ENCODE measurements at places on chromosomes 13 and 19.

DNA sequence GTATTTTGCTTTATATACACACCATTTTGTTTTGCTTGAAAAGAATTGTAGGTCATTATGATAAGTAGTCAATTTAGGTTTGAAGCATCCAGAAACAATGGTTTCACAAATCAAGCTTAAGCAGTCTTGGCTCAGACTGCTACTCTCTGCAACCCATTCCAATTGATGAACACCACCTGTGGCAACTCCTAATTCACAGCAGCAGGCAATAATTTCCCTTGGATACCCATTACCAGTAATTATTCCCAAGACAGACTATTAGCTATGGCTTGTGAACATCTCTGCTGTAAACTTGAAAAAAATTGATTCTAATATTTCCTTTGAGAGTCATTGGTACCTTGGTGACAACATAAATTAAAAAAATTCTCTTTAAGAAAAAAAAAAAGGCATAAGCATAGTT, 299.3 kb upstream of the SLITRK6 start:
- DNase-seq = no peak

DNA sequence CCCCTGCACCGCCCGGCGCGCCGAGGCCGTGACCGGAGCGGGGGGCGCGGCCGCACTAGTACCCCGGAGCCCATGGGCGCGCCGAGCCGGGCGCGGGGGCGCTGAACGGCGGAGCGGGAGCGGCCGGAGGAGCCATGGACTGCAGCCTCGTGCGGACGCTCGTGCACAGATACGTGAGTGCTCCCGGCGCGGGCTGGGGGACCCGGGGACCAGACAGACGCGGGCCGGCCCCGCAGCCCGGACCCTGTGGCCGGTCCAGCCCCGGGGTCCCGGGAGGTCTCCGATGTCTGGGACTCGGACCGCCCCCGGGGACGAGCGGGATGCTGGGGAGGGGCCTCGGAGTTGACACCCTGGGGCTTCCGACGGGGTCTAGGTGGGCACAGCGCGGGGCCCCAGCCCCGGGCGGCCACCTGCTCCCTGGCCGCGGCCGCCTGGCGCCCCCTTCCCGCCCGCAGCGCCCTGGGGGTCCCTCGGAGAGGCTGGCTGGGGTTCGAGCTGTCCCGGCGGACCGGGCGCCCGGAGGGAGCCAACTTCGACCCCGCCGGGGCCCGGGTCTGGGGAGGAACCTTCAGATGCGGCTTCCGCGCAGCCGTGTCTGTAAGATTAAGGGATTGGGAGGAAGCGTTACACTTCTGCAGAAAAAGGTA, 568 bp downstream of the ATP11A start:
- DNase-seq = peak; percentile 9

DNA sequence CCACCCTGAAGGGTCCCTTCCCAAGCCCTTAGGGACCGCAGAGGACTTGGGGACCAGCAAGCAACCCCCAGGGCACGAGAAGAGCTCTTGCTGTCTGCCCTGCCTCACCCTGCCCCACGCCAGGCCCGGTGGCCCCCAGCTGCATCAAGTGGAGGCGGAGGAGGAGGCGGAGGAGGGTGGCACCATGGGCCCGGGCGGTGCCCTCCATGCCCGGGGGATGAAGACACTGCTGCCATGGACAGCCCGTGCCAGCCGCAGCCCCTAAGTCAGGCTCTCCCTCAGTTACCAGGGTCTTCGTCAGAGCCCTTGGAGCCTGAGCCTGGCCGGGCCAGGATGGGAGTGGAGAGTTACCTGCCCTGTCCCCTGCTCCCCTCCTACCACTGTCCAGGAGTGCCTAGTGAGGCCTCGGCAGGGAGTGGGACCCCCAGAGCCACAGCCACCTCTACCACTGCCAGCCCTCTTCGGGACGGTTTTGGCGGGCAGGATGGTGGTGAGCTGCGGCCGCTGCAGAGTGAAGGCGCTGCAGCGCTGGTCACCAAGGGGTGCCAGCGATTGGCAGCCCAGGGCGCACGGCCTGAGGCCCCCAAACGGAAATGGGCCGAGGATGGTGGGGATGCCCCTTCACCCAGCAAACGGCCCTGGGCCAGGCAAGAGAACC, 1.5 kb downstream of the EGLN2 start:
- no peak for DNase-seq

GRCh38 chr13:82294226-82294625, 1588.0 kb downstream of the SLITRK1 start:
- DNase-seq = no peak

GRCh38 chr13:101059793-101060192, 356.5 kb downstream of the NALCN start:
- no peak for DNase-seq

GRCh38 chr13:35760735-35761281, 284.3 kb upstream of the MAB21L1 start:
- no peak for DNase-seq

DNA sequence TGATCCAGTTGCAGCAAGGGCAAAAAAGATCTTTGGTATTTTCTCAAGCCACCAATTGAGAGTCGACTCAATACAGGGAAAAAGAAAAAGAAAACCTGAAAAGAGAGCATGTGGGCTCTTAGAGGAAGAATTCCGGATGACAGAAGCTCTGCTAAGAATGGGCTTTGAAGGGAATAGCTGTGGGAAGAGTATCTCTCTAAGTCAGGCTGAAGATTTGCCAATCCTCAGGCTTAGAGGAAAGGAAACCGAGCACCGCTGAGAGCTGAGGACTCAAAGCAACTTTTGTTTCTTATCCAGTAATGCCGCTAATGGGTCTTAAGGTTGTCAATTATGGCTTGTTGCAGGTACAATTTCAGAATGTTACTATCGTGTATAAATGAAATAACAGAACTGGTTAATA, 166.4 kb downstream of the EFNB2 start:
- DNase-seq = no peak

- peak; percentile 72 for DNase-seq
Measured at GRCh38 chr19:45423589-45424190, at the start of gene ERCC1. ERCC1 (minus strand) TSS chr19:45423917; CDS start chr19:45423374, 543 bp downstream.

GRCh38 chr13:31920727-31921100, 110.9 kb upstream of the FRY start:
- no peak for DNase-seq

GRCh38 chr13:97497400-97497799, 63.4 kb downstream of the RAP2A start:
- DNase-seq = no peak

GRCh38 chr13:49307365-49307764, 59.6 kb downstream of the CDADC1 start:
- DNase-seq = no peak

DNA sequence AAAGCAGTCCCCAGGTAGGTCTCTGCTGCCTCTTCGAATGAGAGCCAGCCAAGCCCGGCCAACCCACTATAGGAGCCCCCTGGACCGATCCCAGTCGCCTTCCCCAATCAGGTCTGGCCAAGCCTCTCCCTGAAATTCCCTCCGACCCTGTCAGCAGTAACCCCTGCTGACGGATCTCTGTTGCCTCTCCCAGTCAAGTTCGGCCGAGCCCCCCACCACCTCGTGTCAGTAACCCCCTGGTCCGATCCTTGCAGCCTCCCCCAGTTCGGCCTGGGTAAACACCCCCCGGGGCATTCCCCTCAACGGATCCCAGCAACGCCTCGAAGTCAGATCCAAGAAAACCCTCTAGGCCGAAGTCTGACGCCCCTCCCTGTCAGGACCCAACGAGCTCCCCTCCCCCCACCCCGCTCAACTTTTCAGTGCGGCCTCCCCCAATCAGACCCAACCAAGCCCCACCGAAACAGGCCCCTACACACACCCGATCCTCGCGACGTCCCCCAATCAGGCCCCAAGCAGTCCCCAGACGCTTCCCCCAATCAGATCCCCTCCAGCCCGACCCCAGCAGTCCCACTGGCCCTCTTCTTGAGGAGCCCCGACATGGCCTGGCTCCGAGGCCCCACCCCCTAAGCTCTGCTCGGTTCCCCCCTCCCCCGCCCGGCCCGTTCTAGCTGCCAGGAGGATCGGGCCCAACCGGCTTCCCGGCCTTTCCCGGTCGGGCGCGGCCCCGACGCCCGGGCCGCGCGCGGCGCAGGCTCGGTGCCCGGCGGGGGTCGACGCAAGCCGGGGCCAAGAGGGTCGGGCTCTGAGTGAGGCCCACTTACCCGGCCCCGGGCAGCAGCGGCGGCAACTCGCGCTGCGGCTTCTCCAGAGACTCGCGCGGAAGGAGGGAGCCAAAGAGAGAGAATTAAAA, 1.8 kb downstream of the TNPO2 start:
- DNase-seq = no peak

- no peak for DNase-seq
Measured at GRCh38 chr19:6969490-6969889, 51.7 kb downstream of the MBD3L2B start.

- DNase-seq = no peak
Measured at GRCh38 chr19:32464279-32464678, 58.7 kb downstream of the DPY19L3 start.

DNA sequence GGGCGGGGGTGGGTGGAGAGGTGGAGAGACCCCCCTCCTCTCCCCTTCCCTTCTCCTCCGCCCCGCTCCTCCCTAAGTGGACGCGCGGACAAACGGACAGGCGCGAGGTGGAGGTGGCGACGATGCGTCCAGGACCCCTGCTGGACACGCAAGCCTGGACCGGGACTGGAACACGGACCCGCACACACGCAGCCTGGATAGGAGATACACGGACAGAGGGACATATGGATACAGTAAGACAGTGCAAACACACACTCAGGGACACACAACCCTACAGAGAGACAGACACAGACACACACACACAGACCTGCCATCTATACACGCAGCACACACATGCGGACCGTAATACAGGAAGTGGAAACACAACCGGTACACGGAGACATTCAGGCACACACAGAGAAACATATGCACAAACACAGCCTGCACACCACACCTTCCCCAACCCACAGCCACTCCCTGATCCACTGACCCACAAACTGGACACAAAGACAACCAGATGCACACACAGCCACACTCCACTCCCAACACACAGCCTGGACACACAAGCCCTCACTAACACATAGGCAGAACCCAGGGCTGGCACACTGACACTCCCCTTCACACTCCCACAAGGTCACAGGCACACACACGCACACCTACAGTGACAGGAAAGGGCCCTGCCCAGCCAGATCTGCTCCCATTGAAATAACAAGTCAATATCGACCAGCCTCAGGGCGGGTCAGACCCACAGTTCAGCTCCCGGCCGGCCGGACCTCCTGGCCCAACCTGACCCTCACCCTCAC, 696 bp upstream of the ERFL start:
- DNase-seq = no peak

DNA sequence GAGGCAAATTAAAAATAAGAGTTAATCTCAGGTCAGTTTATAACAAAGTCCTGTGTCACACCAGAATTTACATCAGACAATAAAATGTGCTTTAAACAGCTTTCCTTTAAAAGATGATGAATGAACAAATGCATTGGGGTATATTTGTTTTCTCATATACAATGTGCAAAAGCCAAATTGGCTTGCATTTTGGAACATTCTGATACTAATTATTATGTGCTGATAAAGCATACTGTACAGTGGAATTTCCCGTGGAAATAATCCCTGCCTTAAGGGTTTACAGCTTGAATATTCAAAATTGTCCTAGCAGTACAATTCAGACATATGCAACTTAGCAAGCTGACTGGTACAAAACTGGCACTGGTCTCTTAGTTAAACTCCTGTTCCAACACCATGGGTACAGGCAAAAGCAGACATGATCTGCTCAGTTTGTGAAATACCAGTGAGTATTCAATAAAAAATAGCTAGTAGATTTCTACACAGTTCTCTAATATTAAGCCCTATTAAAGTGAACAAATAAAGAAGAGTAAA, 373.4 kb downstream of the SLITRK1 start:
- DNase-seq = no peak

GRCh38 chr13:75038393-75039113, 443.4 kb downstream of the TBC1D4 start:
- DNase-seq = no peak

- no peak for DNase-seq
Measured at GRCh38 chr13:42625611-42626010, 51.7 kb downstream of the TNFSF11 start.

GRCh38 chr19:33468361-33469170, 53.0 kb downstream of the PEPD start:
- no peak for DNase-seq

DNA sequence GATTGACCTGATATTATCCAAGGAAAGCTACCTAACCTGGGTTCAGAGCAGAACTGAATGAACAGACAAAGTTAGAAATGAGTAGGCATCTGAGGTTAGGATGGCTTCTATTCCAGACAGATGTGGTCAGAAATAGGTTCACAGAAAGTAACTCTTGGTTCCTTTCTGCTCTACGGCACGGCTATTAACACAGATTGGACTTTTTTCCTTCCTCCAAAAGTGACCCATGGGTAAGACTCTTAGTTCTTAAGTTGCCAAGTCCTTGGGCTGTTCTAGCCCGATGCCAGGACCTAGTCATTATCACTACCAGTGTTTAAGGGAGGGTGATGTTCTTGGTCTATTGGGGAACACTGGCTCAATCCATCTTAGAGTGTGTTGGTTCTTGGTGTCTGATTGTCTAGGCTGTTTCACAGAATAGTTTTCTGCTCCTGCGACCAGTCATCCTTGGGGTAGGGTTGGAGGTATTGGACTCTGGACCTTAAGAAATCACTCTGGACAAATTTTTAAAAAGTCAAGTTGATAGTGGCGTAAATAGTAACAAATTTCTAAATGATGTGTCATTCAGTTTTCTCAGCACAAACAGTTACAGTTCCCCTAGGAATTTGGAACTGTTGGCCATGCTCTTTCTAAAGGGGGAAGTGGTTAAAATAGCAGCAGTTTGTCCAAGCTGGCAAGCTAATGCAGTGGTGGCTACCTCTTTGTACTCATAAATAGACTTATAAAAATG, 60.1 kb upstream of the MYCBP2 start:
- no peak for DNase-seq

GRCh38 chr13:85236413-85236812, 562.8 kb downstream of the SLITRK6 start:
- DNase-seq = no peak

GRCh38 chr19:33906578-33907335, 110.1 kb downstream of the KCTD15 start:
- DNase-seq = no peak

DNA sequence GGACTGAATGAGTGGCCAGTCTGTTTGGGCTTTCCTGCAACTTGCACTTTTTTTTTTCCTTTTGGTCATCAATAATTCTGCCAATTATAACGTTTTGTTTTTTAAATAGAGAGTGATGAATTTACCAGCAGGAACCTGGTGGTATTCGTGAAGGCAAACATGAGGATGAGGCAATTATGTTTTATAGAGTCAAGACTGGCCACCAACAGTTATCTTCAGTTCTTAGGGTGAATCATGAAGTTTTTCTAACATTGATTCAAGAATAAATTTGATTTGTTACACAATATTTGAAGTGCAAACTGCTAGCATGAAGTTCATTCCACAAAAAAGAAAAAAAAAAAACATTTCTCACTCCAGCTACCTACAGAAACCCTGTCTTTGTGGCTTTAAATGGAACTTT, 244.5 kb downstream of the SPRY2 start:
- no peak for DNase-seq

- no peak for DNase-seq
Measured at GRCh38 chr13:77345150-77345780, 18.4 kb upstream of the MYCBP2 start.

Measured in T-helper 1 cell (primary cell).